ENCODE measurements at places on chromosomes 12 and 14. TPM values are rescaled to one million over a fixed set of nuclear protein-coding genes. Genes with fewer than 3 reads are reported as not detected.

Gene IL23A
- 3.1 TPM for polyA plus RNA-seq

Gene PTPRR
- polyA plus RNA-seq, result 0.21 TPM

Gene MTA1
- polyA plus RNA-seq, result 61.1 TPM

Gene SIX1
- polyA plus RNA-seq, result 4.4 TPM

Gene APOF
- not detected for polyA plus RNA-seq

Gene SDS
- polyA plus RNA-seq, result 1.3 TPM

Gene TMEM121
- polyA plus RNA-seq, result 2.6 TPM

Gene CFAP54
- polyA plus RNA-seq, result 0.12 TPM

Gene DNM1L
- 21.8 TPM for polyA plus RNA-seq

Gene VRTN
- polyA plus RNA-seq, result not detected

Measured in adipose tissue (tissue), 3 donors.